IPS DF 6.9 (cell line): ENCODE measurements at places on chromosomes 1 and 21.

- no peak for DNase-seq
These were observed 25.1 kb upstream of the ASPM start for GRCh38 chr1:197171531-197171930.

DNA sequence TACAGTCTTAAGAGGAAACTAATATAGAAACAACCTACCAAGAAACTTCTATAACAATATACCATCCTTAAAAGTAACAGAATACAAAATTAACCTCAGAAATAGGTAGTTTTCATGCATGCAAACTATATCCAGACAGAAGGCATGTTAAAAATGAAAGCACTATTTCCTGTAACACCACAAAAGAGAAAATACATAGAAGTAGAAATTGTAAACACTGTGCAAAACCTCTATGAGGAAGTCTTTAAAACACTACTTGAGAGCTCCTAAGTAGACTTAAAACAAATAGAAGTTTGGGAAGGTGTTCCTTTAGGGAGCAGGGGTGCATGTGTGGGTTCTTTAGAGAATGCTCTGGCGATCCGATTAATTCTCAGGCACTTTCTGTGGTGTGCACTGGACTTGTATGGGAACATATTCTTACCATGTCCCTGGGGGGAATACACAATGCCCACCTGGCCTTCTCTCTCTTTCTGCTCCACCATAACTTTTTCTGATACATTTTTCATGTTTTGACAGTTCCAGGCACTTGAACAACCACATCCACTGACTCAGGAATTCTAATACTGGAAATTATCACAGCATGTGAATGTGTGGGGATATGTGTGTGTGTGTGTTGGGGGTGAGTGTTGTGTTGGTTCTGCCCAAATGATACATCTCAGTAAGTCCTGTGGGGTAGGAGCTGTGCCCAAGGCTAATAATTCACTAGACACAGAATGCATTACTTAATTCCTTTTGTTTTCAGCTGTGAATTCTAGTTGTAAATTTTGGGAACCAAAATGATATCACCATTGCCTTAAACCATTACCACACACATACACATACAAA lies 866.3 kb upstream of the B3GALT2 start:
- no peak for DNase-seq

DNA sequence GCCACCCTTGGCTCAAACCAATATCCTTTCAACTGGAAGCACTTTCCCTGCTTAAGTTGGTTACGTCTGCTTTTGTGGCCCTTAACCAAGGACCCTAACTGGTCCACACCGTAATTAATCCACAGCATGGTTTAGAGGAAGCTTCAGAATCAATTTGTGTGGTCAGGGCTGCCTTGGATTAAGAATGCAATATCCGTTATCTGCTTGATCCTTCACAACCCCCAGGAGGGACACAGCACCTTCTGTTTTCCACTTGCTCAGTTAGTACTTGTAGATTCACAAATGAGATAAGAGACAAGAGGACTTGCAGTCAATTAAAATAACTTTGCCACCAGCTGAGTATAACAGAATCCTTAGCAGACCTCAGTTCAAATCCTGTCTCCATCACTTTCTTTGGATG lies 56.9 kb upstream of the LRP8 start:
- no peak for DNase-seq

GRCh38 chr1:162882248-162882674 lies 21.3 kb upstream of the CCDC190 start:
- no peak for DNase-seq

- no peak for DNase-seq
These were observed 104.4 kb downstream of the LEPR start for GRCh38 chr1:65524931-65525265.

- DNase-seq: no peak
These were observed 11.9 kb downstream of the KIF21B start for GRCh38 chr1:201011616-201012015.

- DNase-seq: no peak
These were observed 31.7 kb upstream of the TADA1 start for GRCh38 chr1:166907763-166908162.

GRCh38 chr1:23963617-23964234 lies 4.1 kb downstream of the PNRC2 start:
- DNase-seq: no peak

DNA sequence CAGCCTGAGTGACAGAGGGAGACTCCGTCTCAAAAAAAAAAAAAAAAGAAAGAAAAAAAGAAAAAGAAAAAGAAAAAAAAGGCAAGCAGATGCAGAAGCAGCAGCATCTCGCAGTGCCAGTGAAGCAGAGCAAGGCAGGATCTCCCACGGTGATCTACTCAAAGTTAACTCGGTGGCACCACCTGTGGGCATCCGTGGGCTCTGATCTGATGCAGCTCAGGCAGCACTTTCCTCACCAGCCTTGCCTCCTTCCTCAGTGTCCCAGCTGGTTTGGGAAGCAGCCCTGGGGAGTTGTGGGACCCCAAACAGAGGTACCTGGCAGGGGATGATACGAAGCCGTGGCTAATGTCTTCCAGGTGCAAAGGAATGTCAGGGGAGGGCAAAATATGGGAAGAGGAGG lies 104.3 kb upstream of the KRTAP19-8 start:
- no peak for DNase-seq

DNA sequence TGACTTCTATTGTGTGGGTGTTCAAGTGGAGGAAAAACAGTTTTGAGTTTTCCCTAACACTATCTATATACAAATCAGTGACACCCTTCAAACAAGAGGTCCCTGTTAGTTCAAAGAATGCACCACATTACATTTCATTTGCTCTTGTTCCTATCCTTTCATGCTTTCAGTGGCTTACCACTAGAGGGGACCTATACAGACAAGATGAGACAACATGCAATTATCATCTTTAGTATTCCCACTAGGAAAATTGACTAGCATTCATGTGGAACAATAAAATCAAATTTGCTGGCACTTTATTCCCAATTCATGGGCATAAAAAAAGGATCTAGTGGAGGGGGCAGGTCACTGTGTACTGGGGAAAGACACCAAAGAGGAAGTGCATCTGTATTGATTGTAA lies 13.3 kb upstream of the SIPA1L2 start:
- DNase-seq: no peak

DNA sequence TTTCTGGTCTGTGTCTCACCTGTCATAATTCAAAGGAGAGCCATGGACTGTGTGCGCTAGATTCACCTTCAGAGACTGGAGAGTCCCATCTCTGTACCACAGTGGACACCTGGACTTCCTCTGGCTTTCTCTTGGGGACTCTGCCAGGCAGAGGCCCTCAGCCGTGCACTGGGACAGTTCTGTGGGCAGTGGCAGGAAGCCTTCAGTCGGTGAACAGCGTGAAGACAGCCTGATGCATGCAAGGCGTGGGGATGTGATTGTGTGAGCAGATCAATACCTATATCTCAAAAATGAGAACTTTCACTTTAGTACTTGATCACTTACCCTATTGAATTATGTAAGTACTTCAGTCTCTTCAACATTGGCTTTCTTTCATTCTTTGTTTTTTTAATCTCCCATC lies 245.3 kb downstream of the DISC1 start:
- DNase-seq: no peak

DNA sequence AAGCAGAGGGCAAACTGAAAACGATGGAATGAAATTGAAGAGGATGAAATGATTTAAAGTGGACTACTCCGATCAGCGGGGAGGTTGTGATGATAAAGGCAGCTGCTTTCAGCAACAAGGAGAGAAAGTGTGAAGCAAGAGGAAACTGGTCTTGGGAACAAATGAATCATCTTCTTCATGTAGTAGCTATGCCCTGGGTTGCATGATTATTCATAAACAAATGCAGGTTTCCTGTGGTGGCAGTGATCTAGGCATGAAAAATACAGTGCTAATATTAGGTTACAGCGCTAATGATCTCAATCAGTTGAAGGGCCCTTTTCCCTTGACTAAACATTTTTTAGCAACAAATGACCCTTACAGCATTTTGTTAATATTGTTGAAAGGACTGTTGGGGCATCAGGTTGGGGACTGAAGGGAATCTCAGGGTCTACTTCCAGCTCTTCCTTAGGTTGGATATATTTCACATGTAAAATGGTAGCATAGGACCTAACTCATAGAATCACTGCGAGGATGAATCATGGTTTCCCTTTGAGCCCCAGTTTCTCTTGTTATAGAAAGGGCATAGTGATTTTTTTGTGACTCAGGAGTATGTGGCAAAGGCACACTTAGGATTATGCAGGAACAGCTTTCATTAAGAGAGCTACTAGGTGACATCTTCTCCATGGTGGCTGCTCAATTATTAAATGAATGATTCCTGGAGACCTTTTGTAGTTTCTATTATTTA lies 1.9 kb upstream of the ZFYVE9 start:
- DNase-seq: no peak

GRCh38 chr1:181127898-181128453 lies 39.5 kb downstream of the IER5 start:
- DNase-seq: no peak

- DNase-seq: no peak
These were observed 49.1 kb upstream of the SERBP1 start for GRCh38 chr1:67479146-67479891.

DNA sequence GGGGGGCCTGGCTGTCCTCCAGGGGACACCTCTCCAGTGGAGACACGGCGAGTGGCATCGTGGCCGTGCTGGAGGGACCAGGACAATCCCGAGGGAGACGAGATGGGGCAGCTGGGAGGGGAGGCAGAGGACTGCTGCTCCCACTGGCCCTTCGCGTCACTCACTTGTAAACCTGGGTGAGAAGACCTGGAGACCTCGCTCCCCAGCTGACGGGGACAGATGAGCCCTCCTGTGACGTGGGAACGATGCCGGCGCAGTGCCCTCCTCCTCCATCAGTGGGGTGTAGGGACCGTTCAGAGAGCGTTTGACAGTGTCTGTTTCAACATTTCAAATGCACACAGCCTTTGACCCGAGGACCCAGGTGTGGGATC lies 4.6 kb downstream of the SPATC1L start:
- no peak for DNase-seq

DNA sequence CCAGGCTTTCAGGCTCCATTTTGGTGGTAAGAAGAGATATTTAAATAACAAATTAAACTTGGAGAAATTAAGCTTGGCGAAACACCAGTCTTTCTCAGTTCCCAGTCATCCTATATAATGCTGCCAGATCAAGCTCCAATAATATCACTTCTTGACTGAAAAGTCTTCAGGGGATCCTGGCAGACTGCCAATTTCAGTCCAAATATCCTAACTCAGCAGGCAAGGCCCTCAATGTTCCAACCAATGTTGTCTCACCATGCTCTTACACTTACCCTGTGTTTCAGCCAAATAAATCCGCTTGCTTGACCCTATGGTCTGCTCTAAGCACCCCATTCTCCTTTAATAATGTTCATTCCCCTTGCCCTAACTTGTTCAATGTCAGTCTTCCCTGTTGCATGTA lies 39.9 kb upstream of the BCL10 start:
- no peak for DNase-seq

DNA sequence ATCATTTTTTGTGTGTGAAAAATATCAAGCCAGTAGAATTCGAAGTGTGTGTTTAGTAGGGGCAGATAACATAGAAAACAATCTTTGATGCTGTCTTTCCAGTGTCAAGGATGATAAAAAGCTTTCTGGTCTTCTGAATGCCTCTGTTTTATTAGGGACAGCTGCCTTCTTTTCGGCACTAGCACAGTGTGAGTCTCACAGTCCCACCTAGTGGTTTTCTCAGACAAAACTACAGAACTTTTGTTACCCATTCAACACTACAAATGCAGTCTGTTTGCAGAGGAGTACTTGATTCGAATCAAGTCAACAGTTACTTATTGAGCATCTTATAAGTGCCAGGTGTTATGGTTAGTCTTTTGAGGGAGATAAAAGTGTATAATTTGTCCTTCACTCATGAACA lies 30.6 kb upstream of the MCOLN3 start:
- no peak for DNase-seq

DNA sequence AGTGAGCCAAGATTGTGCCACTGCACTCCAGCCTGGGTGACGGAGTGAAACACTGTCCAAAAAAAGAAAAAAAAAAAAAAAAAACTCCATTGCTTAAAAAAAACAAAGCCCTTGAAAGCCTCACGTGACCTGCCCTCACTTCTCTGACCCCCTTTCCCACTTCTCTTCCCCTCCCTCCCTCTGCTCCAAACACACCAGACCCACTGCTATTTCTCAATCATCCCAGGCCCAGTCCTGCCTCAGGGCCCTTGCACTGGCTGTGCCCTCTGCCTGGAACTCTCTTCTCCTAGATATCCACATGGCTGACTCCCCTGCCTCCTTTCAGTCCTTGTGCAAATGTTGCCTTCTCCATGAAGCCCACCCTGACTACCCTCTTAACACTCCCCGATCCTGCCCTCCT lies 45.4 kb upstream of the TARDBP start:
- no peak for DNase-seq

DNA sequence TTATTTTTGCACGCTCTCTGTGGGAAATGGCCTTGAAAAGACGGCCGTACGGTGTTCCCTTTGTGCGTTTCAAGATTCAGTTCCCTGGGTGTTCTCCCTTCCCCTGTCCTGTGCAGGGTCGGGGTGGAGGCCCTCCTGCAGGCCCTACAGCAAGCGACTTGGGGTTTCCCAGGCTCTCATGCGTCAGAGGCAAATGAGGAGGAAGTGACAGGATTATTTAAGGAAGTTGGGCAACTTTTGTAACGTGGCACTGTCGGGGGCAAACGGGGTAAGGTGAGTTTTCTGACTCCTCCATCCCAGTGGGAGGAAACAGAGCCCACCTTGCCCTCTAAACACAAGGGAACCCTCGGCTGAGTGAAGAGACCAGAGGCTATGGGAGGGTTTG lies 16.1 kb upstream of the AJAP1 start:
- DNase-seq: no peak

GRCh38 chr1:110477041-110477440 lies 26.1 kb downstream of the PROK1 start:
- DNase-seq: no peak

DNA sequence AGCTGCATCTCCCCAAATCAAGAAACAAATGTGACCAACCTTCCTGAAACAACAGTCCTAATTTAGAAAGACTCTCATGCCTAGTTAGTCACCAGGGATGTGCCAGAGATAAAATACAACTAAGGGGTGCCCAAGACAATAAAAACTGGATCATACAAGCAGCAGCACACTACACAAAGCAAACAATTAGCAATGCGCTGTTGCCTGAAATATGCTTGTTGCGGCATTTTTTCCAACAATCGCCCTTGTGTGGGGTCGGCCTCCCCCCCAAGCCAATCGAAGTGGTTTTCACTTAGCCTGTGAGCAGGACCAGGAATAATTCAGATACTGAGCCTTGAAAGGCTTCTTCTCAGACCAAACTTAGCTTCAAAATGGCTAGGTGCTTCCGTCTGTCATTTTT lies 1.4 kb upstream of the STMN1 start:
- no peak for DNase-seq

- no peak for DNase-seq
These were observed 220.7 kb downstream of the PDE4B start for GRCh38 chr1:66013371-66013770.

GRCh38 chr21:35981514-35982070 lies 78.7 kb downstream of the SETD4 start:
- DNase-seq: no peak
